ENCODE measurements at places on chromosomes 5 and 9.
A peak's percentile ranks its signal among the peaks of the same experiment; 100 is the strongest.

DNA sequence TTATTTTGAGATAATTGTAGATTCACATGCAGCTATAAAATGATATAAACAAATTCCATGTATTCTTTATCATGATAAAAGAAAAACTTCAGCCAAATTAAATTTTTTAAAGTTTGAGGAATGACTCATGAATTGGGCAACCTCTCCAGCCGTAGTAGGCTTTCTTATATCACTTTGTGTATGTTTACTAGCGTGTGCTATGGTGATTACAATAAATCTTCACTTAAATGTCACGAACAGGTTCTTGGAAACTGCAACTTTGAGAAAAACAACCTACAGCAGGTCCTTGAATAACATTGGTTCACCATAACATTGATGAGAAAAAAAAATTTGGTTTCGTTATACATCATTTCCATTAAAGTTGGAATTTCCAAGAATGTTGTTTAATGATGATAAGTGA, 730.9 kb upstream of the TYRP1 start:
- no peak for DNase-seq

DNA sequence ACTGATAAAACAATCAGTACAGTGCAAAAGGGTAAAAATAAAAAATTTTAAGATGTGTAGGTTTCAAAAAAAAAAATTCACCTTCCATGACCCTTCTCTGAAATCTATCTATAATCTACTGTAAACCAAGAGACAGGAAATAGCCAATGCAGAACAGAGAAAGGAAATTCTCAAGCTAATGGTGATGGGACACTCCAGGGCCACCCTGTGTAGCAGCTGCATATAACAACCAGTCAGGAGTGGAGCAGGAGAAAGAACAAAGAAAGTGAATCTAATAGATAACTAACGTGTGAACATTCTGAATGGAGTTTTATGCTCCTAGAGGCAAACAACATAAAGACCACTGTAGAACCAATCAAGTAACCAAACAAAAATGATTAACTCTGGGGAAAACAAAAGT, 16.6 kb downstream of the SPTLC1 start:
- no peak for DNase-seq

- no peak for DNase-seq
Observed at GRCh38 chr9:94852373-94852772, 125.9 kb downstream of the AOPEP start.

DNA sequence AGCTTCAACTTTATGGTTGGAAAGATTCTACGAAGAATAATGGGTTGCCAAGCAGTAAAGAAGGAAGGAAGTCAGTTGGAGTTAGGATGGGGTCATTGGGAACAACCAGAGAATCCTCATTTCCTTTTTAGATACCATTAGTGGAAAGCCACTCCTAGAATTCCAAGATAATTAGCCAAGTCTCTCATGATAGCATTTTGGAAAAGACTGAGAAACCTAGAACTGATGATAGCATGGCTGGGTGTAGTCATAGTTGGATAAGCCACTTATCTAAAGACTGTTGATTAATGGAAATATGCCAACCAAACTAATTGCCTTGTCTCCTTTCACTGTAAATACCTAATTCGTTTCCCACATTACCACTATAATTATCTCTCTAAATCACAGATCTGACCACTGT, 377.0 kb downstream of the GLIS3 start:
- no peak for DNase-seq

GRCh38 chr5:1201327-1202025, at the start of gene SLC6A19:
TSS of gene SLC6A19 (plus strand) at chr5:1201595. CDS start at chr5:1201651, 56 bp downstream.
- DNase-seq = no peak

GRCh38 chr5:177317959-177318377, 6.3 kb upstream of the MXD3 start:
- DNase-seq = peak; percentile 30

- DNase-seq = peak; percentile 63
Observed at GRCh38 chr9:14326264-14326826, 12.4 kb upstream of the NFIB start.

DNA sequence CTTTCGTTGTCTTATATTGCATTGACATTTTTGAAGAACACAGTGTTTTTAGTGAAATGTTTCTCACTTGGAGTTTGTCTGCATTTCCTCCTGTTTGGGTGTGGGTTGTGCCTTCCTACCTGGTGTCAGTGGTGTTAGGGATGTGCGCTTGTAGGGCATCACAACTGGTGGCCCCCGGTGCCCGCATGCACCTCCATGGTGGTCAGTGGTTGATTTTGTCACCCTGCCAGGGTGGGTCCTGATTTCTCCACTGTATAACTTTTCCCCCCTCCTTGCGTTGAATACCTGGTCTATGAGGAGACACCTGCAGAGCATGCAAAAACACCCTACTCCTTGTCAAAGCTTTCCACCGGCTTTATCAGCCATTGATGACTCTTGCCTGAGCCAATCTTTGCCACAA, 132.9 kb downstream of the BARX1 start:
- no peak for DNase-seq

GRCh38 chr9:129412814-129413536, 207.9 kb downstream of the C9orf50 start:
- DNase-seq = peak; percentile 71

DNA sequence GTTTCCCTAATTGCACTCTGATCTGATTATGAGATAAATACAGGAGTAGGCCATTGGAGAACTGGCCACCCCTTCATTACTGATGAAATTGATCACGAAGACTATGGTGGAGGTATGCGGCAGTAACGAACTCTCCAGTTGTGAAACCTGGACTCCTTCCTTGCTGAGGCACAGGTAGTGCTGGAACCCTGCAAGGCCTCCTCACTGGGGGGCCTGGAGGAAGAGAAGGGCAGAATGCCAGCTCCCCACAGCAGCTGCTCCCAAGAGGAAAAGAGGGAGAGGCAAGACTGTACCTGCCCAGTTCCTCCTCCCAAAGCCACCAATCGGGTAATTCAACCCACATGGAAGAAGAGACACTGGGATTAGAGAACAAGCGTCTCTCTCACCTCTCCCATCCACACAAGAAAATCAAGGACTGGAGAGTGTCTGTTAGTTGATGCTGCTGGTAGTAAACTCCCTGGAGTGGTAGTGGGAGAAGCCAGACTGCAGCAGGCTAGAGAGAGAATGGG, 19.1 kb upstream of the TRIO start:
- no peak for DNase-seq

- no peak for DNase-seq
Observed at GRCh38 chr9:127982912-127983311, 2.1 kb upstream of the EEIG1 start.
